ENCODE measurements at places on chromosomes 7 and 10.
A peak's percentile ranks its signal among the peaks of the same experiment; 100 is the strongest.

DNA sequence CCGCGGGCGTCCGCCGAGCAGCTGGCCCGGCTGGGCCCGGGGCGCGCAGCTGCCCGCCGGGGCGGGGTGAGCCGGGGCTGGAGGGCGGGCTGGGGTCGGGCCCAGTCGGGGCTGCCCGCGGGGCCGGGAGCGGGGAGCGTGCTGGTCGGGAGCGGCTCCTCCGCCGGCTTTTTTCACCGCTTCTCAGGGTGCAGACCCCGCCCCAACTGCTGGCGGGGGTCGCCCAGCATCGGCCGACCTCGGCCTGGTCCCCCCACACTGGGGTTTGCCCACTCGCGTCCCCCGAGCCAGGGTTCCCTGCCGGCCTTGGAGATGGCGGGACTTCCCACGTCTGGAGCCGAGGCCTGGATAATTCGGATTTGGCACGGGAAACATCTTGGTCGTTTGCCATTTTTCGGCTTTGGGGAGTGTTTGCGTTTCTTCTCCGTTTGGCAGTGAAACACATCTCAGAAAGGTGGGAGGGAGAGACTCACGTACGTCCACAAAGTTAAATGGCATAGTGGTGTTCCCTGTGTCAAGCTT, 432 bp downstream of the TMEM248 start:
- peak overlapping the region; percentile 64 for H3K27ac ChIP-seq
- peak overlapping the region; percentile 99 for H3K4me3 ChIP-seq
- no peaks in the 10 kb centered on the region for H3K27me3 ChIP-seq
- peaks cover 29% of the 10 kb centered on the region for H3K4me1 ChIP-seq
- no peak for DNase-seq

GRCh38 chr10:130226012-130226411, 89.8 kb downstream of the GLRX3 start:
- DNase-seq, result no peak
- H3K4me3 ChIP-seq, result no peak overlapping the region
- no peaks in the 10 kb centered on the region for H3K4me1 ChIP-seq
- H3K36me3 ChIP-seq, result no peaks in the 10 kb centered on the region
- H3K27ac ChIP-seq, result no peak overlapping the region

DNA sequence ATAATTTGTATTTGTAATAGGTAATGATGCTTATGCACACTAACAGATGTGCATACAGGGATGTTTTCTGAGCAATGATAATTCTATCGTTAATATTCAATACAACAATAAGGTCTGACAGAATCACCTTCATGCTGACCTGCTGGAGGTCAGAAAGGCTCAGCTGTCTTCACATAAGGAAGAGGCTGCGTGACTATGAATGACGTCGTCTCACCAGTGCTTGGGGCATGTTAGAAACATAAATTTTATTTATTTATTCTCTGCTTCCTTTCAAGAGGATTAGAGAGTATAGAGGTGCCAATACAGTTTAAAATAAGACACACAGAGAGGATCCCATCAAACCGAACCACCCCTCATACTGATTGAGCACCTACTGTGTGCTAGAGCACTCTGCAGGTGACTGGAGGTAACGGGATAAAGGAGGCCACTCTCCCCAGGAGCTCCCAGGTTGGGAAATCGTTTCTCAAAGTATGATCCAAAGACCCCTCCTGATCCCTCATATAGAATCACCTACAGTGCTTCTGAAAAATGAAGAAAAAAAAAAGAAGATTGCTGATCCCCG, 265.6 kb upstream of the NPVF start:
- H3K4me1 ChIP-seq, result no peaks in the 10 kb centered on the region
- no peak overlapping the region for H3K4me3 ChIP-seq
- no peaks in the 10 kb centered on the region for H3K36me3 ChIP-seq

- no peak for DNase-seq
- peaks cover 3% of the 10 kb centered on the region for H3K27me3 ChIP-seq
- no peaks in the 10 kb centered on the region for H3K4me1 ChIP-seq
These were observed 67.9 kb upstream of the ANTXRL start for GRCh38 chr10:46218921-46219320.

- no peaks in the 10 kb centered on the region for H3K36me3 ChIP-seq
- H3K4me1 ChIP-seq, result no peaks in the 10 kb centered on the region
- no peaks in the 10 kb centered on the region for H3K27me3 ChIP-seq
- DNase-seq, result no peak
- no peak overlapping the region for H3K4me3 ChIP-seq
These were observed 2.6 kb upstream of the TCERG1L start for GRCh38 chr10:131314148-131314547.

DNA sequence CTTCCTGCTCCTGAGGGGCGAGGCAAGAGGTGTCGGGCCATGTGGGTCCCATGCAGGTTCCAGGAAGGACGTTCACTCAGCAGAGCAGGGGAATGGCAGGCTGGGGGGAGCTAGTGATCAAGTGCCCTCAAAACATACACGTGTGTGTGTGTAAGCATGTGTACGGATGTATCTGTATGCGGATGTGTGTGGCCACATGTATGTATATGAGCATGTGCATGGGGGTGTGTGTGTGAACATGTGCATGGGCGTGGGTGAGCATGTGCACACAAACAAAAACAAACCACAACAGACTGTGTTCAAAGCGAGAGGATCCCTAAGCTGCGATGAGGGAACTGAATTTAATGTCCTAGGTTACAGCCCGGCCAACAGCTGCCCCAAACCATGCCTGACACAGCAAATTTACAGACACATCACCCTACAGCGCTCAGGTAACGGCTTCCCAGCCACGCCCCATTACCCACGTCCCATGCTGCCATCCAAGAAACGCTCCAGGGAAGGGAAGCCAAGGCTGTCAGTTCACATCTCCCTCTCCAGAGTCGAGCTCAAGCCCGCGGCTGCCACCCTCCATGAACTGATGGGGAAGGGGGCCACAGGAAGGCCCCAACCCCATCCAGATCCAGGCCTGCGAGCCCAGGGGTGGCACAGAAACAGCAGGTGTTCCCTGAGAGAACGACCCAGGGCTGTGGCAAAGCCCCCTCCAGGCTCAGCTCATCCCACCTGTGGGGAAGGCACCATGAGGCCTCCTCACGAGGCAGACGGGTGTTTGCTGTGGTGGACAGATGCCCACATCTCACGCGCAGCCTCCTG, 56.6 kb downstream of the PTPRN2 start:
- DNase-seq, result no peak
- H3K4me1 ChIP-seq, result no peaks in the 10 kb centered on the region
- H3K4me3 ChIP-seq, result no peak overlapping the region
- no peak overlapping the region for H3K27ac ChIP-seq

DNA sequence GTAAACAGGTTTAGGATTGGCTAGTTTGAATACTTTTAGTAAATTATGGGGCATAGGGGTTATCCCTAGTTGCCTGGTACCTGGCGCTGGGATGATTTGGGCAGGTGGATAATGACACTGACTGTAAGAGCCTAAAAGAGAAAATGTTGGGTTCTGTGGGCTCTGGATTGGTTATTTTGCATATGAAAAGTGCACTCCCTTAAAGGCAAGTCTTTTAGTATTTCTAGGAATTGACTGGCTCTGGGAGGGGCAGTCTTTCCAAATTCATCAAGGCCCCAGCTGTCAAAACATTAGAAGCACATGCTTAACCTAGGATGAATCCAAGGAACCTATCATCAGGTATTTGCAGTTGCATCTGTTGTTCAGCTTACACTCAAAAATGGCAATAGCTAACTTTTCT, 454.6 kb upstream of the SORCS1 start:
- no peak overlapping the region for H3K27ac ChIP-seq
- H3K27me3 ChIP-seq, result no peaks in the 10 kb centered on the region
- DNase-seq, result no peak
- H3K4me1 ChIP-seq, result no peaks in the 10 kb centered on the region

DNA sequence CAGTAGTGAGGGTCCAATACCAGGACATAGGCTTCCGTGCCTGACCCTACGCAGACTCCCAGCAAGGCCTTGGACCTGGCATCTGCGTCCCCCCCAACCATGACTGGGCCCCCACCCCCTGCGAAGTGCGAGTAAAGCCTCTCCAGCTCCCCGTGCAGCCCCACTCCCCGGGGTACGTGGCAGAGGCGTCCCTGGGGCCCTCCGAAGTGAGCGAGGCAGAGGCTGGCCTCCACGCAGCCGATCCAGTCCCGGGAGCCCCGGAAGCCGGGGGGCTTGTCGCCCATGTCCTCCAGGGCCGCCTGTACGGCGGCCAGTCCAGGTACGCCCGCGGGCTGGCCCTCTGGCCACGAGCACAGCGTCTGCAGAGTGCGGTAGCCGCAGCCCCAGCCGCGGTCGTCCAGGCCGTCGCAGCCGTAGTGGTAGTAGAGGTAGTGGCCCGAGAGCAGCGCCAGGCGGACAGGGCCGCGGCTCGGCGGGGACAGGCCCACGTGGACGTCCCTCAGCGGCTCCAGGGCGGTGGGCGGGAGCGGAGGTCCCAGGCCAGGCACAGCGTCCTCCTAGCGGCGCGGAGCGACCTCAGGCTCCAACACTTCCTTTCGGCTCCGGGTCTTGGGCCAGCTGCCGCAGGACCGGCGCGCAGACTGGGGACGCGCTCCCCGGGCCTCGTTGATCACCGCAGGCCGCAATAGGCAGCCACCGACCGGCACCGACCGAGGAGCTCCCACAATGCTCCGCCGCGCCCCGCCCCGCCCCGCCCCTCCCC, at the start of gene UFSP1:
TSS of gene UFSP1 (minus strand) at position 728 of the 763 bp plus-strand sequence. CDS start at position 284, 444 bp downstream.
- DNase-seq, result peak; percentile 21
- H3K4me3 ChIP-seq, result peak within 1 kb of the TSS; percentile 83
- peaks cover 48% of the 10 kb centered on the region for H3K36me3 ChIP-seq
- peaks cover 8% of the 10 kb centered on the region for H3K4me1 ChIP-seq
- peak within 1 kb of the TSS; percentile 85 for H3K27ac ChIP-seq
- no peaks in the 10 kb centered on the region for H3K27me3 ChIP-seq

GRCh38 chr7:41163991-41164390, 538.9 kb downstream of the INHBA start:
- DNase-seq, result no peak
- no peaks in the 10 kb centered on the region for H3K4me1 ChIP-seq
- H3K4me3 ChIP-seq, result no peak overlapping the region
- no peaks in the 10 kb centered on the region for H3K36me3 ChIP-seq
- no peak overlapping the region for H3K27ac ChIP-seq

DNA sequence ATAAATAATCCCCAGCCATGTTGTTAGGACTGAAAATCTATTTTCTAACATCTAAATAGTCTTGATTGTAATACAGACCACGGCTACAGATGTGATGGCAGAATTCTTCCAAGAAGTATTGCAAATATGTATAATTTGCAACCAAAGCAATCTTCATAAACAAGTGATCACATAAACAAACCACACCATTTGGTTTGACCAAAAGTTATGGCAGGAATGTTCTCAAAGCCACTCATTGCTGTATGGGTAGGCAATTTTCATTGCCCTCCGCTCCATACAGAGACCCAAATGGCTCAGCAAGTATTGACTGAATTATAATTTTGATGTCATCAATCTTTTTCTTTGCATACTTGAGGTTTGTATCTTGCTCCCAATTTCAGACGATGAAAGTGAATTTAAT, 19.0 kb upstream of the RHOBTB1 start:
- H3K36me3 ChIP-seq, result no peaks in the 10 kb centered on the region
- no peak overlapping the region for H3K4me3 ChIP-seq
- H3K27ac ChIP-seq, result no peak overlapping the region
- H3K27me3 ChIP-seq, result no peaks in the 10 kb centered on the region
- no peaks in the 10 kb centered on the region for H3K4me1 ChIP-seq
- no peak for DNase-seq

DNA sequence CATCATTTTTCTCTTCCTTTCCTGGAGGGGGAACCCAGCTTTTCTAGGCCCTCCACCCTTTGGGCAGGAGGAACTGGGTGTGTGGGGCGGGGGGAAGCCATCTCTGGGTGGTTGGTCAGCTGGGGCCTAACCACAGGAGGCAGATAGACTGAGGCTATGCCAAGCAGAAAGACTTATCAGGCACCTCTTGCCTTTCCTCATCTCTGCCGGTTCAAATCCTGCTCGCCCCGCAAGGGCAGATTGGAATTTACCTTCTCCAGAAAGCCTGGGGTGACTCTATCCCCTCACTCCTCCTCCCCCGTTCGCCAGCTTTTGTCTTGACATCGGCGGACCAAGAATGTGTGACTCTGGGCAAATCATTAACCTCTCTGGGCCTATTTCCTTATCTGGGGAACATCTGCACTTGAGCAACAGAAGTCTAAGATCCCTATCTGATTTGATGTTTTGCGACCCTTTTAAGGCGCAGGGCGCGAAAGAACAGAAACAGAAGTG, 584 bp upstream of the GARS1 start:
- H3K4me3 ChIP-seq, result peak overlapping the region; percentile 88
- DNase-seq, result no peak
- peak overlapping the region; percentile 92 for H3K27ac ChIP-seq
- H3K27me3 ChIP-seq, result no peaks in the 10 kb centered on the region
- H3K4me1 ChIP-seq, result peaks cover 5% of the 10 kb centered on the region

DNA sequence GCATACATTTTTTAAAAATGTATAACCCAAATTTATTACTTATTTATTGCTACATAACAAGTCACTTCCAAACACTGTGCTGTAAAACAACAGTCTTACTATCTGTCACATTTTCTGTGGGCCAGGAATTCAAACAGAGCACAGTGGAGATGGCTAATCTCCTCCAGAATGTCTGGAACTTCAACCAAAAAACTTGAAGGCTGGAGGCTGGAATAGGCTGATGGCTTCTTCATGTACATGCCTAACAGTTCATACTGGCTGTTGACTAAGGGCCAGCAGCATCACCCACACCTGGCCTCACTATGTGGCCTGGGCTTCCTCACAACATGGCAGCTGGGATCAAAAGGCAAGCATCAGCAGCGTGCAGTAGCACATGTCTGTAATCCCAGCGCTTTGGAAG, 92.4 kb upstream of the KMT2E start:
- no peaks in the 10 kb centered on the region for H3K27me3 ChIP-seq
- no peak overlapping the region for H3K27ac ChIP-seq
- no peaks in the 10 kb centered on the region for H3K36me3 ChIP-seq
- H3K4me1 ChIP-seq, result no peaks in the 10 kb centered on the region
- no peak for DNase-seq

GRCh38 chr7:112076324-112076723, 129.9 kb downstream of the DOCK4 start:
- no peak overlapping the region for H3K4me3 ChIP-seq
- H3K27me3 ChIP-seq, result no peaks in the 10 kb centered on the region
- no peak overlapping the region for H3K27ac ChIP-seq
- H3K4me1 ChIP-seq, result no peaks in the 10 kb centered on the region
- no peak for DNase-seq

GRCh38 chr10:125029584-125030242, 87.8 kb downstream of the ZRANB1 start:
- no peaks in the 10 kb centered on the region for H3K27me3 ChIP-seq
- peaks cover 4% of the 10 kb centered on the region for H3K4me1 ChIP-seq
- no peak for DNase-seq
- H3K36me3 ChIP-seq, result peaks cover 10% of the 10 kb centered on the region
- no peak overlapping the region for H3K27ac ChIP-seq

GRCh38 chr10:27745732-27746396, at the start of gene MKX:
Gene MKX, minus strand, starts transcription at chr10:27745819. Its CDS starts 2,404 bp downstream, at chr10:27743415.
- no peaks in the 10 kb centered on the region for H3K27me3 ChIP-seq
- DNase-seq, result no peak
- peaks cover 3% of the 10 kb centered on the region for H3K36me3 ChIP-seq
- H3K4me1 ChIP-seq, result peaks cover 13% of the 10 kb centered on the region
- H3K4me3 ChIP-seq, result peak within 1 kb of the TSS; percentile 46

GRCh38 chr10:117455346-117455745, 80.1 kb upstream of the PDZD8 start:
- H3K4me1 ChIP-seq, result peaks cover 19% of the 10 kb centered on the region
- no peak for DNase-seq
- H3K36me3 ChIP-seq, result no peaks in the 10 kb centered on the region
- H3K4me3 ChIP-seq, result no peak overlapping the region
- H3K27me3 ChIP-seq, result no peaks in the 10 kb centered on the region

- DNase-seq, result no peak
- no peaks in the 10 kb centered on the region for H3K36me3 ChIP-seq
- no peaks in the 10 kb centered on the region for H3K4me1 ChIP-seq
- no peaks in the 10 kb centered on the region for H3K27me3 ChIP-seq
- H3K4me3 ChIP-seq, result no peak overlapping the region
- no peak overlapping the region for H3K27ac ChIP-seq
These were observed 598.5 kb downstream of the SORCS3 start for GRCh38 chr10:105239311-105240219.
